ENCODE measurements at places on chromosomes 4 and X.

DNA sequence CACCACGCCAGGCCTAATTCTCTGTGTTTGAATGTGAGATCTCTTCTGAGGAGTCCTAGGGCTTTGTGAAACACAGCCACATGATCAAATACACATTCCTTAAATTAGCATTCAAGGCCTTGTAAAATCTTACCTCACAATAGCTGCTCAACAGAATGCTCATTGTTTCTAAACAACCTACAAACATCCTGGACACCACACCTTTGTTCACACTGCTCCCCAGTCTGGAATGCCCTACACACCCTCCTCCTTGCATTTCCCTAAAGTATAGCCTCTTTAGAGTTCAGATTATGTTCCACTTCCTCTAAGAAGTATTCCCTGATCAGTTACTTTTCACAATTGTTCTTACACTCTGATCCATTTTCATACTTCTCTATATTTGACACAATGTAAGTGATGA lies 110.6 kb downstream of the AGTR2 start:
- no peak for DNase-seq

- DNase-seq, result no peak
These were observed 1.6 kb upstream of the LRAT start for GRCh38 chr4:154741922-154742850.

DNA sequence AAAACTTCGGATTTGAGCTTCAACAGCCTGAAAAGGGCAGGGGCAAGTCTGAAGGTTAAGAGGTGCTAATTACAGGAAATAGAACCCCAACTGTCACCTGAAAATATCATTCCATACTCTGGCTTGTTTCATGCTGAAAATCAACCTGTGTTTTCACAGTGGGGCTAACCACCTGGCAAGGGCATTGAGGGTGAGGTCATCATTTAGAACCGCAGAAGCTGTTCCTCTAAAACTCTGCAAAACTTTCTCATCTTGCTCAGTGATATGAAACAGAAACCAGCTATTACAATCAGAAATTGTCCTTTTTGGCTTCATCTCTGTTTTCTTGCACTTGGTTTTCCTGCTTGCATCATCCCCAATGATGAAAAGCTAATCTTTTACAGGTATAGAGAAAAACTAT lies 247.6 kb downstream of the DCLK2 start:
- DNase-seq, result no peak

DNA sequence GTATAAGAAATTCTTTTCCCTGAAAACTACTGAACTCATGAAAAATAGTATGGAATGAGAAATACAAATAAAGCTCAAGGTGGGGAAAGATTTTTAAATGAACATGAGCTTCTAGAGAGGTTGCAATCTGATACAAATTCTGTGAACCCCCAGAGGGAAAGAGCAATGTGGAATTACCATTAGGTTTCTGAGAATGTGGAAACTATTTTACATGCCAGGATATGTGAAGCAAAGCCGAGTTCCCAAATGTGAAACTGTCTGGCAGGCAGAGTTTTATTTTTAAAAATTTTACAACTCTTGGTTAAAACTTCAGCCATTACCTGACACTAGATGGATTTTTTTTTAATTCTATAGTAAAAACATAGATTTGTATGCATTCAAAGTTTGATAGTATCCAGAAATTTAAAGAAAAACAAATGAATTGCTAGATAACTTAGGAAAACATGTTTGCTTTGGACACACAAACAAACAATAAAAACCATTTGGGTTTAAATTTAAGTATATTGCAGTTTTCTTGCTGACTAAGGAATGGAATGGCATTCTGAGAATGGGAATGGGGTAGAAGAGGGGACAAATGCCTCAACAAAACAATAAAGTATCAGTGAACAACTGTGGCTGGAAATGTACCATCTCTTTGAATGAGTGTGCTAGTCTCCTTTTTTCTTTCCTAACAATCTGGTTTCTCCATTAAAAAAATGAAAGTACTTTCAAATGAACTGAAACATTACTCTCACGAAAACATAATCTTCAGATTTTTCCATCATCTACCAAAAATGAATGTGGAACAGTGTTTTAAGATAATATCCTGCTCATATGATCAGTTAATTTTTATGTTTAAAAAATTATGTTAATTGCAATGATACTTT lies 99.6 kb downstream of the PCDH18 start:
- no peak for DNase-seq

DNA sequence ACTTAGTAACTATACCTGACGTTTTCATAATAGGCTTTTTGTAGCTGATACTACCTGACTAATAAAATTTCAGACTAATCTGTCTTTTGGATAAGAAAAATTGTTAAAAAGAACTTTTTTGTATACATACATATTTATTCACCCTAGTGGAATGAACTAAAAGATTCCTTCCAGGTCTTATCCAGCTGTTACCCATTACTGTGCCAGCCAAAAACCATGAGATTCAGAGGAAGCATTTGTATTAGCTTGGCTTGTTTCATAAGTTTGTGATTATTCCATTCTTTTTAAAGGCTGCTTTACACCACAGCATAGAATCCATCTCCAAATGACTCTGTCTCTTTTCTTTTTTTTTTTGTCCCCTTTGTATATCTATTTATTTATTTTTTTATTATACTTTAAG lies 149.4 kb downstream of the FAT4 start:
- no peak for DNase-seq

GRCh38 chr4:172390331-172390730 lies 577.1 kb downstream of the GALNTL6 start:
- no peak for DNase-seq

- no peak for DNase-seq
These were observed at the start of gene CD38 for GRCh38 chr4:15778289-15779241. TSS of gene CD38 (plus strand) at chr4:15778328. CDS start at chr4:15778415, 87 bp downstream.

DNA sequence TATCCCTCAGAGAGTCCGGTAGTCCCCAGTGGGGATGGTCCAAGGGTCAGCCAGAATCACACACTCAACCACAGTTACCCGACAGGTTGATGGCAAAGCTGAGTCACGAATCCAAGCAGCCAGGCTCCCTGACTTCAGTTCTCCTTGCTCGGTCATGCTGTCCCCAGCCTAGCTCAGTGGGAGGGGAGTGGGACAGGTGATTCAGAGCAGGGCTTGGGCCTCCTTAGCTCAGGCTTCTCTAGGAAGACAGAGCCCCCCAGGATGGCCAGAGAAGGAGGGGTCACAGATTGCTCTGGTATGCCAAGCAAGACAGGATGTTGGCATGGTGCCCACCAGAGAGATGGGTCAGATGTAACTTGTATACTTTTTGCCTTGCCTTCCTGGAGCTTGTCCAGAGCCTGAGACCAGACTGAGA lies 66.5 kb downstream of the EFNB1 start:
- no peak for DNase-seq

- no peak for DNase-seq
These were observed 328.2 kb downstream of the DKK2 start for GRCh38 chr4:106707776-106708463.

All from NCI-H526 treated with DMSO at 0.1 percent for 48 hours (cell line).